Pulmonary artery endothelial cell (primary cell): ENCODE measurements at places on chromosomes 6 and 20. TPM values are rescaled to one million over a fixed set of nuclear protein-coding genes. Genes with fewer than 3 reads are reported as not detected.

Gene SLC26A8
- under 0.01 TPM in 1 of 2 replicates, not detected in the other for total RNA-seq

DNA sequence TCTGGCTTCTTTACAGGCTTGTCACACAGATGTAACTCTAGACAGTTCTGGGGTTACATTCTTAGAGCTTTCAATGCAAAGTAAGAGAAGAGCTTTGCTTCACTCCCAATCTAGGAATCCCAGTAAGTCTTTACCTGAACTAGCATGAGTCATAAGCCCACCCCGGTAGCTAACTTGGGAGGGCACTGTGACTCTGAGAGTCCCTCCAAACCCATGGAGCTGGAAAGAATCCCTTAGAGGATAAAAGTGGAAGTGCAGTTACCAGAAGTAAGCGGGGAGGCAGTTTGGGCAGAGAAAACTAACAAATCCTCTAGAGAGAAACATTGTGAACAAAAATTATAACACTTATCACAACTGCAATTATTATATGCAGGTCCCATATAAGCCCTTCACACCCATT is 84.0 kb upstream of the SMLR1 start:
- DNase-seq = no peak

DNA sequence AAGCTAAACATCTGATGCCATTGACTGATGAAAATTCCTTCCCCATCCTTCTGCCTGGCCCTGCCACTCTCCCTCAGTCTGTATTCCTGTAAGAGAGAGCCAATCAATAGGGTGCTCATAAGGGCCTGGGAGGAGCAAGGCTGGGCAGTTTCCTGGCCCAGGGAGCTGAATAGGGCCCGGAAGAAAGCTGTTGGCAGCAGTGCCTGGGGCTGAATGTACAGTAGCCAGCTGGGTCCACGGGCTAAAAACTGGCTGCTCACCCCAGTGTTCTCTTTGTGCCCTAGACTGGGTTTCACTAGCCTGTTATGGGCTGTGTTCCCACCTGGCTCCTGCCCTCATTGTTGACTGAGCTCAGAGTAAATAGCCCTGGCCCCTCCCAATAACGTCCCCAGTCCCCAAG is 1.7 kb upstream of the WFDC2 start:
- no peak for DNase-seq

GRCh38 chr20:52536841-52537400 is 345.3 kb upstream of the ZFP64 start:
- DNase-seq = no peak

Gene KCNK16
- total RNA-seq = not detected in 2 replicates
